ENCODE measurements at places on chromosomes 3 and 15.

DNA sequence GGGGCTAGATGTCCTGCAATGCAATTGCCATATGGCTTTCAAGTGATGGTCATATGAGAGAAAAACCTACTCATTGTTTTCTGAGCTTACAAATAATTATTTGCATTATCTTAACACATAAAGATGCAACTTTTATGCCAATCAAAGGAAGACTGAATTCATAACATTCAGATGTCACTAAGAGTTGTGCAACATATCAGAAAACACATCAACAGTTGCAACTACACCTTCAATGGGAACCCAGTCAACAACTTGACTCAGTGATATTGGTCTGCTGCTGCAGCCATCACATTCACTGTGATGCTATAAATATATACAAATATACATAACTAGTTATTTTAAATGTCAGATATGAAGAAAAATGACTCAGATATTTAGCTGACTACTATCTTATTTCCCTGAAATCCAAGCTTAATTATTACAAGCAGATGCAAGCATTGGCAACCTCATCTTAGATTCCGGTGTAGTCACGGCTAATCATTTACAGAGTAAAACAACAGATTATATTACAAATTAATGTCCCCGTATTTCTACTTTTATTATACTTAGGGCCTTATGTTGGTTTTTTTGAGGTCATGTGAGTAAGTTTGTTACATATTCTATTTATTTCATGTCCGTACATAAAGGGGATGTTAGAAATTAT, 23.7 kb downstream of the CNTN3 start:
- no peak for DNase-seq

DNA sequence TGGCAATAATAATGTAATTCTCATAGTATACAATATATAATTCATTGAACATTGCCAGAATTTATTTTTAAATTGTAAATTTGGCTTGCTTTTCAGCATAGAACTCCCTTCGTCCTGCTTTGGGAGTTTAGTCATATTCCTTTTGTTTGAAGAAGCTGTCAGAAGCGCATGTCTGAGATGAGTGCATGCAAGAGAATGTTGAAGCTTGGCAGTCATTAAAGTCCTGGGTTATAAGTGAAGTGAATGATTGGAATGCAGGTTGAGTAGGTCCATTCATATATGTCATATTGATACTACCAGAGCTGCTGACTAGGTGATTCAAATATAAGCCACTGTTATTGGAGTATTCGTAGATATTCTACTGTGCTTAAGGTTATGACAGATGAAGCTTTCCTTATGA, 243.6 kb upstream of the MDFIC2 start:
- no peak for DNase-seq

GRCh38 chr3:152518346-152518745, 249.6 kb downstream of the MBNL1 start:
- no peak for DNase-seq

GRCh38 chr15:80852676-80853075, 73.5 kb downstream of the CEMIP start:
- DNase-seq = no peak

GRCh38 chr3:186922790-186923189, 7.5 kb upstream of the ST6GAL1 start:
- no peak for DNase-seq

GRCh38 chr3:50972029-50972428, 297.3 kb downstream of the DOCK3 start:
- no peak for DNase-seq
